NCI-H1436 treated with DMSO at 0.1 percent for 48 hours (cell line): ENCODE measurements at places on chromosomes 11 and 22.

DNA sequence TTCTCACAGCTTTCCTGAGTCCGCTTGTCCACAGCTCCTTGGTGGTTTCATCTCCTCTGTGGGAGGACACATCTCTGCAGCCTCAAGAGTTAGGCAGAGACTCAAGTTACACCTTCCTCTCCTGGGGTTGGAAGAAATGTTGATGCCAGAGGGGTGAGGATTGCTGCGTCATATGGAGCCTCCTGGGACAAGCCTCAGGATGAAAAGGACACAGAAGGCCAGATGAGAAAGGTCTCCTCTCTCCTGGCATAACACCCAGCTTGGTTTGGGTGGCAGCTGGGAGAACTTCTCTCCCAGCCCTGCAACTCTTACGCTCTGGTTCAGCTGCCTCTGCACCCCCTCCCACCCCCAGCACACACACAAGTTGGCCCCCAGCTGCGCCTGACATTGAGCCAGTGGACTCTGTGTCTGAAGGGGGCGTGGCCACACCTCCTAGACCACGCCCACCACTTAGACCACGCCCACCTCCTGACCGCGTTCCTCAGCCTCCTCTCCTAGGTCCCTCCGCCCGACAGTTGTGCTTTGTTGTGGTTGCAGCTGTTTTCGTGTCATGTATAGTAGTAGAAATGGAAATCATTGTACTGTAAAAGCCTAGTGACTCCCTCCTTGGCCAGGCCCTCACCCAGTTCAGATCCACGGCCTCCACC lies 11.7 kb downstream of the RASD2 start:
- DNase-seq, result no peak

- no peak for DNase-seq
Measured at GRCh38 chr22:27116312-27117086, 459.1 kb downstream of the MIAT start.

- DNase-seq, result no peak
Measured at GRCh38 chr11:69943506-69943905, 124.3 kb upstream of the FGF3 start.

GRCh38 chr11:44747316-44747715 lies 20.6 kb downstream of the TSPAN18 start:
- no peak for DNase-seq

DNA sequence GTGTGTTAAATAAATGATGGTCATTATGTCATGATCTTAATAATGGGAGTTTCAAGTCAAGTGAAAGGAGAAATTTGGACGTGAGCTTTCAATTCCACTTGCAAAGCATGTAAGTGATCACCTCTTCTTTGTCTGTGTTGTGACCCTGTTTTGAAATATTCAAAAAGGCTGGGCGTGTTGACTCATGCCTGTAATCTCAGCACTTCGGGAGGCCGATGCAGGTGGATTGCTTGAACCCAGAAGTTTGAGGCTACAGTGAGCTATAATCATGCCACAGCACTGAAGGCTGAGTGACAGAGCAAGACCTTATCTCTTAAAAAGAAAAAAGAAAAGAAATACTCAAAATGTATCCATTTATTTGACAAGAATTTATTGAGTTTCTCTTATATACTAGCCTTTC lies 32.9 kb upstream of the EED start:
- DNase-seq, result no peak

DNA sequence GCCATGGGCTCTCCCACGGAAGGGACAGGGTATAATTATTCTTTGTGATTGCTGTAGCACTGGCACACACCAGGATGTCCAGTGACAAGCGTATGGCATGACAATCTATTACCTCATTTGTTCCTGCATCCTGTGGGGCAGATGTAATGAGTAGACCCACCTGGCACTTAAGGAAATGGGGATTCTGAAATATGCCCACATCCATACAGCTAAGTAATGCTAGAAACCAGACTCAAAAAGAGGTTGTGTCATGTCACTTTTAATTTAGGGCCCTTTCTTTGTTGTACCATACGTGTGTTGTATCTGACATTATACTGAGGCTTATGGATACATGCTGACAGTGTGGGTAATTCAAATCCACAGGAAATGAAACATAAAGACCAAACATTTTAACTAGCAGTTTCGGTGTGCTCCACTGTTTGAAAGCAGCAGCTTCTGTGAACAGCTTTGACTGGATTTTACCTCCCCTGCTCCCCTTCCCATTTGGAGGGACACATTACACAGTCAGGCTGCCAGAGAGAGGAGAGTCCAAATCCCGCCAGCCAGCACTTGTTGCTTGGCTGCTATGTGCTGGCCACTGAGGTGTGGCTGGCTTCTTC lies 21.2 kb downstream of the GRAMD1B start:
- DNase-seq, result no peak

- DNase-seq, result no peak
Measured at GRCh38 chr22:37998543-37998942, 14.2 kb upstream of the SOX10 start.

GRCh38 chr11:4677948-4678347 lies 19.7 kb downstream of the OR51E2 start:
- DNase-seq, result no peak

- peak; percentile 89 for DNase-seq
Measured at GRCh38 chr11:94767701-94768601, at the start of gene AMOTL1. TSS of gene AMOTL1 (plus strand) at chr11:94768356. CDS start at chr11:94768512, 156 bp downstream.

DNA sequence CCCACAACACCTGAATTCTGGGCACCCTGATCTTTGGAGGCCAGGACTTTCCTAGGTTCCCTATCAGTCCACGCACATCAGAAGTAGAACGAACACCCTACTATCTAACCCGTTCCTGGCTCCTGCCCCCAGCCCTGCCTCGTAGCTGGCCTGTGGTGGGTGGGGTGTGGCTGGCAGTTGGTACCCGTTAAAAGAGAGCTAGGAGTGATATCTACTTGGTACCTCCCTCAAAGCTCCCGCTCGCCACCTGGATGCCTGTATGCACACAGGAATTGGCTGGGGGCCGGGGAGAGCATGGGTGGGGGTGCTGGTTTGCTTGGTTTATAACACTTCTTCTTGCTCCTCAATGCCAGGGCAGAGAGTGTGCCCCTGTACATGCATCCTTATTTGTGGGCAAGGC lies 14.0 kb upstream of the NECTIN1 start:
- no peak for DNase-seq
